Stimulated activated CD4-positive, alpha-beta T cell treated with anti-CD3 and anti-CD28 coated beads, TNF-alpha, amount 100 ng/mL, for 24 hours (primary cell): ENCODE measurements at places on chromosomes 6 and 20.

GRCh38 chr20:47648943-47649342 lies 136.3 kb downstream of the SULF2 start:
- no peak for DNase-seq

DNA sequence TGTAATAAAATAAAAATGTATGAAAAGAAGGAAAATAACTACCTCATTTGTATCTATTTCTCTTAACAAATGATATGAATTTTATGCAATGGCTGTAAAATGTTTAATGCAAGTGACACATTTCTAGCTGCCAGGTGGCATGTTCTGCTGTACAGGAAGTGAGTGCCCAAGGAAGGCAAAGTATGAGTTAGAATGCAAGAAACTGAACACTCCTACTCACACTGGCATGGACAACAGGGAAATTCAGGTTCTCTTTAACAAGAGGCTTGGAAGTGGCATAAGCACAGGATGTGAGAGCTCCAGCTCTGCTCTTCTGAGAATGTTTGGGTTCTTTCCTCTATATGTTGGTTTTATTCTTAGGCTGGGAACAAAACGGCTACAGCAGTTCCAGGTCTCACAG lies 20.4 kb upstream of the LAMA4 start:
- no peak for DNase-seq

DNA sequence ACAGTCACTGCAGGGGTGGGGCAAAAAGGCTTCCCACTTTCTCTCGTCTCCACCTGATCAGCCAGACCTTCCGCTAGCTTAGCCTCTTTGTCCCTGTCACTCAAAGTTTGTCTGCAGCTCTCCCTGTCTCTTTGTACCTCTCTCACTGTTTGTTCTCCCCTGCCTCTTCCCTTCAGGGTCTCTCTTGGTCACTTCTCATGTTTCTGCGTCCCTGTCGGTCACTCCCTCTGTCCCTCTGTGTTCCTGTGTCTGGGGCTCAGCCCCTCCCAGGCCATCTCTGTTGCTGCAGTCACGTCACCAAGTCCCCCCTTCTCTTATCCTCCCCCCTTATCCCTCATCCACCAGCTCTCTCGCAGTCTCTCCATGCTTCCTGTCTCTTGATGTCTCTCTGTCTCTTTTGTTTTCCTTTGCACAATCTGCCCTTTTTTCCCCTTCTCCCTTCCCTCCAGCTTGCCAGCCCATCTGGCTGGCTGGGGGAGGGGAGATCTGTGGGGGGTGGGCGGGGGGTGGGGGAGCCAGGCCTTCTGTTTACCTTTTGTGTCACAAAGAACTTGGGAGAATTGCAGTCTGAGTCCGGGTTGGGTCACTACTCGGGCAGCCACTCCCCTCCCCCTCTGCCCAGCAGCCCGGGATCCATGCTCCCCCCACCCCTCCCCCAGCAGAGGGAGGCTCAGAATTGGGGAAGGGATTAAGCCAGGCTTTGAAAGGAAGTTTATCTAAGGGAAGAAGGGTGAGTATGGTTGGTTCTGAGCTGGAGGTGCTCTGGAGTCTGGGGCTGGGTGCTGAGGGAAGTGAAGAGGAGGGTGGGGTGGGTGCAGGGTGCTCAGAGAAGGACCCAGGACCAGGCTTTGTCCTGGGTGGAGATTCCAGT lies 32.3 kb downstream of the FOXP4 start:
- no peak for DNase-seq

GRCh38 chr20:64268174-64268573 lies 12.6 kb downstream of the PCMTD2 start:
- DNase-seq = no peak

DNA sequence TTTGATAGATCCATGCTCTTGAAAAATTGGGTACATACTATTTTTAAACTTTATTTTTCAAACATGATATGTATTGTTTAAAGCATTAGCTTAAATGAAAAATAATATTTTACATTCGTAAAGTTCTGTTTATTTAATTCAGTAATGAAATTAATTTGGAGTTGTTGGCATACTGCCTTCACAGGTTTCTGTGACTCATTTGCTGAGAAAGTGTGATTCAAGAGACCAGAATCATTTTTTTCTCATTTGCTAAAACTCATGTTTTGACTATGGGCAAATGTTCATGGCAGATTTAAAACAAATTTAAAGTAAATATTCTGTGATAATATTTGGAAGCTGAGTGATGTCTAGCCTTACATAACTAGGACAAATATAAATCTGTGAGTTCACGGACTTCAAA lies 230.4 kb downstream of the BCKDHB start:
- no peak for DNase-seq

DNA sequence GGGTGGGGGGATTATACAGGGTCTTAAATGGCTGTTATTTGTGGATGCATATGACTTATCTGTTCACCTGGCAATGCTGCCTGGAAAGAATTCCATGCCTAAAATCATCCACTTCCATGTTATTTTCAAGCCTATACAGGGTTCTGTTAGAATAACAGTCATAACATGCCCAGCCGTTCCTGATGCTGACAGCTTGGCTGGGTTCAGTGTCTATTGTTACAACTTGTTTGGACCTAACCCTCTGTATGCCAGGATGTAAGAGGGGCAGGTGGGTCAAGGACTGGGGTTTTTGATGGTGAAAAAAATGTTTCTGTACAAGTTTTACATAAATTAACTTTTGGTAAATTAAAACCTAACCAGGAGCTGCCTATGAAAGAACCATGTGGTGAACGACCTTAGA lies 79.8 kb downstream of the GINS1 start:
- DNase-seq = no peak

DNA sequence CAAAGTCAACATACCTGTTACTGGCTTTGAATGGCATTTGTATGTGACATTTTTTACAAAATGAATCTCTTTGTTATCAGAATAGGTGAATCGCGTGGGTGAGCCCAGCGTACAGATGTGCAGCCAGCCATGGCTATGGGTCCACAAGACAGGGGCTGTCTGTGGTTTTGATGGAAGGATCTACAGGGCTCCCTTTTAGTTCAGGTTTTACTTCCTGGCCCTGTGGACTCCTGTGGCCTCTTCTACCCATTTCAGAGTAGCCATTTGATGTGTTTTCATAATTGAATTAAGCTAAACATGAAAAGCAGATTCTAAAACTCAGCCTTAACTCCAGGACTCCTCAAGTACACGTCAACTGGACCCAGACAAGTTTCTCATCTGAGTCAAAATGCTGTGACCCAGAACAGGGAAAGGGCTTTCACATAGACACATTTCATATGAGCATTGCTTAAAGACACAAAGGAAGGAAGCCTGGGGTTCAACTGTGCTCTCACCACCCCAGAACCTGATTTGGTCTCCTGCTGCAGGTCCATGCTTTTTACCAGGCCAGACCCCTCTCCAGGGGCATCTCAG lies 105.3 kb upstream of the NAA20 start:
- no peak for DNase-seq

- DNase-seq = no peak
Observed at GRCh38 chr6:1144842-1145767, 166.8 kb upstream of the FOXQ1 start.

- DNase-seq = no peak
Observed at GRCh38 chr6:56856036-56856580, 98.8 kb upstream of the BEND6 start.

- DNase-seq = no peak
Observed at GRCh38 chr6:72788188-72788587, 166.3 kb downstream of the KCNQ5 start.

GRCh38 chr20:48825566-48825920 lies 2.3 kb downstream of the PREX1 start:
- DNase-seq = no peak

- no peak for DNase-seq
Observed at GRCh38 chr6:119511024-119511423, 161.5 kb upstream of the MAN1A1 start.

- DNase-seq = no peak
Observed at GRCh38 chr20:10313701-10314100, 95.1 kb downstream of the SNAP25 start.

DNA sequence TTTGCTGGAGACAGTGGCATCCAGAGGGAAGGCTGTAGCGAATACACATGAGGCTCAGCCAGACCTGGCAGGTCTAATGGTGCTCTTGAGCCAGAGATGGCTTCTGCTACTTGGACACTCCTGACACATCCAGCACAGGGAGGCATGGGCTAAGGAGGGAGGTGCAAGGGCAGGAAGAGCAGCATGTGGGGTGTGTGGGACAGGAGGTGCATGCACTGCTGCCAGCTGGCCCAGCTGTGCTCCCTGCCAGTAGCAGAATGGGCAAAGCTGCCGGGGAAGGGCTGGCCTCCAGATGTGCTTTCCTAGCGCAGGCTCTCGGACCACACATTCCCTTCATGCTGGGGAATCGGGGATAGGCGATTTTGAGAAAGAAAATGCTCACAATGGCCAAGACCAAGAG lies 309.2 kb downstream of the CDC5L start:
- DNase-seq = no peak

- no peak for DNase-seq
Observed at GRCh38 chr6:152355166-152355565, 282.0 kb downstream of the SYNE1 start.

- no peak for DNase-seq
Observed at GRCh38 chr20:45779011-45779915, 12.4 kb downstream of the WFDC3 start.

DNA sequence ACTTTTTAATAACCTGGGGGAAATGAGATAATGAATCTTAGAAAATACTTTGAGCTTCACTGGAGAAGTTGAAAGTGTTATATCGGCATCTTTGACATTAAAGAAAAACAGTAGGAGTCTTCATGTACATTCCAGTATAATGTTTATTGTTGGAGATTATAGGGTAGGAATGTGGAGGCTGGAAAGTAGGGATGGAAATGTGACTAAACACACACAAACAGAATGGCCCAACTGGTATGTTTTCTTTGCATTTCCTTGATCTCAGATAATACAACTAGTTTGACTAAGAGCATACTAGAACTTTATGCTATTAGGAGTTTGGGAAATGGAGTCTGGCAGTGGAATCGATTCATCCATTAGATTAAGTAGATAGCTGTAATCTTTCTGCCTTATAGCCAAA lies 10.1 kb upstream of the BAG2 start:
- no peak for DNase-seq

DNA sequence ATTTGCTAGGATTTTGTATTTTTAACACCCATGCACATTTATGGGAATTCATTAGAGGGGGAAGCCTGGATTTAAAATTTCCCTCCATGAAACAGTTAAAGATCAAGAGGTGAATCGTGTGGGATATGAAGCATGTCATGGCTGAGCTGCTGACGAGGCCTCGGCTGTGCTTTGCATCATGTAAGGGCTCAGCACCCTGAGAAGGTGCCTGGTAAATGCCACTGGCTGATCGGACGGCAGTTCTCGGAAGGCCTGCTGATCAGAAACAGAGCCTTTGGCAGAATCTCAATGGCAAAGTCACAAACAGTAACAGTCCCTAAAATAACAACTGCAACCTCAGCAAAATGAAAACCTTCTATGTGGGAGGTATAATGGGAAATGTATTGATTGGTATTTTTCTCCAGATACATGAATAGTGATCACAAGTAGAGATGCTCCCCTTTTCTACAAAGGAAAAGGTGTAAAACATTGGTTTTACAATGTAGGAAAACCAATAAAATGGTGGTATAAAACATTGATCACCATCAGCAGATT lies 53.0 kb upstream of the FUCA2 start:
- DNase-seq = no peak

- DNase-seq = no peak
Observed at GRCh38 chr6:38391206-38391605, 248.5 kb downstream of the BTBD9 start.

DNA sequence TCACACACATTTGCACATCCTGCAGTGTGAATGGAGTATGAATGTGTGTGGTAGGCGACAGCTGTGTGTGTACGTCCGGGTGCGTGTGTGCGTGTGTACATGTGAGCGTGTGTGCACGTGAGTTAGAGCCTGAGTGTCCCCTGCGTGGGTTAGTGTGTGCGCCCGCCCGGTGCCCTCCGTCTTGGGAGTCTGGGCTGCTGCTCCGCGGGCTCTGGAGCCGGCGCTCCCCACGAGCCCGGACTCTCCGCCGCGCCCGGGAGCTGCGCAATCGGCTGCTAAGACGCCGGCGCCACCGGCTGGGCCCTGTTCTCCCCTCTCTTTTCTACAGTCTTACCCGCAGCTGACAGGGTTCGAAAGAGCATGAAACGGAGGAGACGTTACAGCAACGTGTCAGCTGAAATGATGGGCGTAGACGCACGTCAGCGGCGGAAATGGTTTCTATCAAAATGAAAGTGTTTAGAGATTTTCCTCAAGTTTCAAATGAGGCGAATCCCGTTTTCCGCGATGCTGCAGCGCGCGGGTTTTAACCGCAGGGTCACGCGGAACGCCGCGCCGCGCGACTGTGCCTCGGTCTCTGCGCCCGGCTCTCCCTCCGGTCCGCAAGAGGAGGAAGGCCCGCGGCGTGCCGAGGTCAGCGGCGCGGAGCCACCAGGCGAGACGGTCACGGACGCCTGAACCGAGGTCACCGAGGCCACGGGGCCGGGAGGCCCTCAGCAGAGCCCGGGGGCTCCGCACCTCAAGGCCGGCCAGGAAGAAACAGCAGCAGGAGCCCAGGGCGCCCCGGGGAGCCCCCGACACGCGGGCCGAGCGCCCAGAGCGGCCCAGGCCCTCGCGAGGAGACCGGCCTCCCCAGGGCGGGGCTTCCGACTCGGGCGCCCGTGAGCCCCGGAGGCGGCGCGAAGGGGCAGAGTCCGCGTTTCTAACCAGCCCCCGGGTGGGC lies 95.3 kb upstream of the BHLHE23 start:
- peak; percentile 42 for DNase-seq

DNA sequence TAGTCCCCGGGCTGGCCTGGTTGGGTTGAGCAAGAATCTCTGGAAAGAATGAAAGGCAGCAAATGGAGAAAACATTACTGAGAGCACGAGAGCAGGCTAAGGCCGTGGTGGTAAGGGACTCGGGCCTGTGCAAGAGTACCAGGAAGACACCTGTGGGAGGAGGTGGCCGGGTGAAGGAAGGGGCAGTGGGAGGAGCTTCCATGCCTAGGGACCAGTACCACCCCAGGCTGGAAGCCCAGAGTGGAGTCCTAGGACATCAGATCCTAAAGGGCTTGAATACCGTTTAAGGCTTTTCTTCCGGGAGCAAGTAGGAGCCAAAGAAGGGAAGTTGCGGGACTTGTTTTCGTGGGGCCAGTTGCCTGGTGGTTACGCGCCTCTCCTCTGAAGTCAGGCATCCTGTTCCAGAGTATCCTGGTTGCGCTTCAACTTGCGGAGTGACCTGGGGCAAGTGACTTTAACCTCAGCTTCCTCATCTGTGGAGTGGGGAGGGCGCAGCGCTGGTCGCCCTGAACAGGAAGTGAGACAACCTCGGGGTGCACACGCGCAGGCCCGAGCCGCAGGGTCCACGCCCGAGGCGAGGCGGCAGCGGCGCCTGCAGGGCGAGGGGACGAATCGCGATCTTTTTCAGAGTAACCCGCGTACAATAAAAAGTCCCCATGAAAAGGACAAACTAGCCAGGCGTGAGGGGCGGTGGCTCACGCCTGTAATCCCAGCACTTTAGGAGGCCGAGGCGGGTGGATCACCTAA lies 1.1 kb upstream of the TPD52L2 start:
- peak; percentile 63 for DNase-seq
